COR-L47 (cell line): ENCODE measurements at places on chromosomes 7 and 10.
A peak's percentile ranks its signal among the peaks of the same experiment; 100 is the strongest.

- DNase-seq: no peak
Measured at GRCh38 chr7:143504215-143504936, 26.7 kb downstream of the TAS2R41 start.

- no peak for DNase-seq
Measured at GRCh38 chr10:110914431-110914830, 4.5 kb downstream of the BBIP1 start.

DNA sequence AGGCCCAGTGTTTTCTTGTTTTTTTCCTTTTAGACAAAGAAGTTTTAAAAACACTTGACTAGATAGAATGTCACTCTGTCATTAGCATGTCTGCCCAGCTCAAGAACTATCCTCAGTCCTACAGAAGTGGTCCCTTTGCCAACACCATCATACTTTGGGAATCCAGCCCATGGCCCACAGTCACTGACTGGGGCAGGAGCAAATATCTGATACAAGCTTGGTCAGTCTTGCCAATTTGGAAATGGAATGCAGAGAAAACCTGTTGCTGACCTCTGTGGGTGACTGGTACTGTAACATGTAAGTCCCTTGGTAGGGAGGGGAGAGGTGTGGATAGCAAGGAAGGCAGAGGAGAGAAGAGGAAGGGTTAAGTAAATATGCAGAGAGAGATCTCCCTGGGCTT, 47.8 kb downstream of the IPMK start:
- DNase-seq: no peak

DNA sequence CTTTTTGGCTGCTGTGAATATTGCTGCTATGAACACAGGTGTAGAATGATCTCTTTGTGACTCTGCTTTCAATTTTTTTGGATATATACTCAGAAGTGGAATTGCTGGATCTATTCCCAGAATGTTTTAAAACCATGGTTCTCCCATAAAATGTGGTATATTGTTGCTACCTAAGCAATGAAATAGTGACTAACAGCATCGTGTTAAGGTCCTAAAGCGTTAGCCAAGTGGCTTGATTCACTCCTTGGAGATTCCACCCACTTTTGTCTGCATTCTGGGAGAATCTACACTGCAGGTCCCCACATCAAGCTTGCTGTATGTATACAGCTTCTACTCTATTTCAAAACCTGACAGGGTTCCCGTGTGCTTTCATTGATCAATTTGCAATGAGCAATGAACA, 105.6 kb downstream of the CDK6 start:
- DNase-seq: no peak

- DNase-seq: no peak
Measured at GRCh38 chr7:158477866-158478265, 109.8 kb downstream of the PTPRN2 start.

DNA sequence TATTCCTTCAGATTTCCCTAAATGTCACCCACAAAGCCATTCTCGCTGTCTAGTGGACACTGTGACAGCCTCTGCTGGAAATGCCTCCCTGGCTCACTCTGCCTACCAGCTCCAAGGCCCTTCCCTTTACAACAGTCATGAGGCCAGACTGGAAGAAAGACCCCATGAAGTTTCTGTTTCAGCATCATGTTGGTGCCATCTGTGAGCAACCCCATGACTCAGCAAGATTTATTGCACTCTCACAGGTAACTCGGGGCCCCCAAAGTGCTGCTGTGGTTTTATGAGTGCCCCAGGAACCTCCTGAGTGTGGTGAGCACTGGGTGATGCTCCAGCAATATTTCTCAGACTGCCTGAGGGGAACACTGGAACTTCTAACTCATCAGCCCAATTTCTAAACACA, 218.6 kb downstream of the ZNF33B start:
- DNase-seq: no peak

DNA sequence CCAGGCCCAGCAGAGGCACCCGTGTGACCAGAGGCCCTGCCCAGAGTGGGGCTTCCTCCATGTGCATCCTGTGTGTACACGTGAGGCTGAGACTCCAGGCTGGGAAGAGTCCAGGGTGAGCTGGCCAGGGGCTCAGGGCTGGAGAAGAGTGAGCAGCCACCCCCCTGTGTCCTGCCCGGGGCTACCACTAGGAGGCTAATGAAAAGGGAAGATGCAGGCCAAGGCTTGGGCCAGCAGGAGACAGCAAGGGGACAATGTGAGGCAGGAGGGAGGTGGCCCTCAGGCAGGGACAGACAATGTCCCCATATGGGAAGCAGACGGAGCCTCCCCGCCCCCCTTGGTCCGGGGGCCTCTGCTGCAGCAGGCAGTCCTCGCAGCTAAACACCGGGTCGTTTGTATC, 102.0 kb downstream of the HIF1AN start:
- no peak for DNase-seq

- DNase-seq: no peak
Measured at GRCh38 chr7:131493581-131493980, 62.8 kb downstream of the PODXL start.

DNA sequence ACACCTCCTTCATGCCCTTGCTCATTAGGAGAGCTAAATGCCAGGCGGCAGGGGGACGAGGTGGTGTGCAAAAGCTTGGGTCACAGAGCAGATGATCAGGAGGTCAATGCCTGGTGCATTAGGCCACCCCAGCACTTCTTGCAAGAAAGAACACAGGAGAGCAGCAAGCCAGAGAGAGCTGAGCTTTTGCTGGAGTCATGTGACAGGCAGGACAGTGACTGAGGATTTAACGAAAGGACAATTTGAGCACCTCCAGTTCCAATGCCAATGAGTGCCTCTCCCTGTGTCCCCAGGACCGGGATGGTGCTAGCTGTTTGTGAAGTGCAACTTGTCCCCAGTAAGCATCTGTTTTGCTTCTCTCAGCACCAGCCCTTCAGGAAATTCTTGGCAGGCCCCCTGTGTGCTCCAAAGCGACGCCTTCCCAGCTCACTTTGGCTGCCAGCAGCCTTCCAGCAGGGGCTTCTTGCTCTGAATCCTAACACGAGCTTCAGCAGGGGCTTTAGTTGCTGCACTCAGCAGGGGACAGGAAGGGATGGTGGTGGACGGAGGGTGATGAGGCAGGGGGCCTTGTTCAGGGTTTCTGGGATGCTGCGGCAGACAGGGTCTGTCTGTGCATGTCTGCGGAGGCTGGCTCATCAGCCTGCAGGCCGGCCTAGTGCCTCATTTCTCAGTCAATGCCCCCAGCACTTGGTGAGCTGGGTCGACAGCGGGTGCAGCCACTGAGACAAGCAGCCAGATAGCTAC, 368.1 kb downstream of the RPS24 start:
- DNase-seq: no peak

DNA sequence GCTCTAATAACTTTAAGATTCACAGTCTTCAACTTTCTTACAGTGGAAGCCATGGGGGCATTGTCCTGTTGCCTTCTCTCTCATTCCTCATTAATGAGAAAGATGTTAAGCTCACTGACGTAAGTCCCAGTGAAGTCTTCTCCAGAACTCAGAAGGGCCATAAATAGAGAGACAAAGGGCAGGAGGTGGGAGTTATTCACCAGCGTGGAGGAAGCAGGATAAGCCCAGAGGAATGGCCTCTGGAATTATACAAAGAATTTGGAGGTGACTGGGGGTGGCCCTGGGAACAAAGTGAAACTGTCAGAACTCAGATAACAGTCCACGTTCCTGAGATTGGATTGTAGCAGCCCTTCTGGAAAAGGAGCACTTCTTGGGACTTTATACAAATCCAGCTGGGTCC, 52.4 kb downstream of the SORBS1 start:
- no peak for DNase-seq

DNA sequence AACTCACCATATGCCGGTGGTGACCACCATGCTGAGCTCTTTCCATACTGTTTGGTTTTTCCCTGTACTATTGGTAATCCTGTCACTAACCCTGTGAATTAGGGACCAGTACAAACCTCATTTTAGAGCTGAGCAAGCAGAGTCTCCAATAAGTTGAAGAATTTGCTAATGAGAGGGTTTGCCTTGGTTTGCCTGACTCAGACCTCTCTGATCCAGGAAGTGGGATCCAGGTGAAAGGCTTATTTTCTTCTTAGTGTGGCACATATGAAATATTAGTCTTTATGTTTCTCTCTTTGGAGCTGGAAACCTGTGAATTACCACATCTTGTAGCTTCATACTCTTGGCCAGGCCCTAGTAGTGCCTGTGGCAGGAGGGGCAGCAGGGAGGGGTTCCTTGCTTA, 114.1 kb upstream of the IGFBP3 start:
- DNase-seq: no peak

GRCh38 chr7:7103343-7104313, 78.7 kb upstream of the C1GALT1 start:
- DNase-seq: peak; percentile 62

GRCh38 chr10:23172429-23173213, 19.5 kb upstream of the PTF1A start:
- no peak for DNase-seq

- DNase-seq: no peak
Measured at GRCh38 chr7:25222666-25223065, 5.6 kb downstream of the NPVF start.

- DNase-seq: no peak
Measured at GRCh38 chr10:126964190-126964589, 59.0 kb downstream of the DOCK1 start.

DNA sequence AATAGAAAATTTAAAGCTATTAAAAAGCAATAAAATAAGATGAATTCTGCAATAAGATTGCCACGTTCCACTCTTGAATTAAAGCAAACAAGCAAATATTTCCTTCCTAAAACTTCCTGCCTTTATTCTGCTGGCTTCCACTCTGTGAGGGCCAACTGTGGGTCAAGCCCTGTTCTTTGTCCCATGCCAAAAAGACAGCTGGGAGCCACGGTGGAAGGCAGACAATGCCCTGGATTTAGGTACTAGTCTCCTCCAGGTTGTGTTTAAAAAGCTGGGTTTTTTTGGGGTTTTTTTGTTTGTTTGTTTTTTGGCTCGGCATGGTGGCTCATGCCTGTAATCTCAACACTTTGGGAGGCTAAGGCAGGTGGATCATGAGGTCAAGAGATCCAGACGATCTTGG, 39.1 kb downstream of the LRRTM3 start:
- DNase-seq: no peak
